ENCODE measurements at places on chromosomes 5 and 9. TPM values are rescaled to one million over a fixed set of nuclear protein-coding genes. Genes with fewer than 3 reads are reported as not detected.

SDHA gene
- total RNA-seq, result 163 TPM

PFN3 gene
- total RNA-seq, result not detected

BARHL1 gene
- total RNA-seq, result not detected

SLC2A6 gene
- 21.7 TPM for total RNA-seq

ZNF879 gene
- not detected for total RNA-seq

DNA sequence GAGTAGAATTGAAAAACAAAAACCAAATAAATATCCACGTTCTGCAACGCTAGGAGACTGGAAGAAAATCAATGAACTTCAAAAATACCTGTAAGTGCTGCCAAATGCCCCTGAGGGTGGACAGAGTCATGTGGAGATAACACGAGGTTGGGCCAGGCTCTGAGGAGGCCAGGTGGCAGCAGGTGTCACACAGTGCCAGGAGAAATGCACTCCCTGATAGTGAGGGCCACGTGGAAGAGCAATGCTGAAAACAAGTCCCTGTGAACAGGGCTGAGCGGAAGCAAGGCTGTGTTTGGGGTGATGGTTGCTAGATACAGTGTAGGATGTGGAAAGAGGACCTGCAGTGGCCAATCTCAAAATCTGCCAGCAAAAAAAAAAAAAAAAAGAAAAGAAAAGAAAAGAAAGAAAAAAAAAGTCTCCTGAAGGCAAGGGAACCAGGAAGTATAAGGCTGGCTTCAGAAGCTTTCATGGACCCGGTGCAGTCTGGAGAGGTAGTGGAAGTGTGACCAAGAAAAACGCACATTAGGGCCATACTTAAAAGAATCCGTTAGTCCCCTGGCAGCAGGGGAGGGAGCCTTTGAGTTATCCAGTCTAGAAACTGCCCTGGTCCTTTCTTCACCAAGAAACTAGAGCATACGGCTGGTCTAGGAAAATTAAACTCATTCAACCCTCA lies 16.8 kb downstream of the C1QTNF3 start:
- no peaks in the 10 kb centered on the region for H3K27me3 ChIP-seq
- H3K36me3 ChIP-seq, result no peaks in the 10 kb centered on the region
- H3K4me3 ChIP-seq, result no peak overlapping the region
- H3K27ac ChIP-seq, result no peak overlapping the region
- DNase-seq, result no peak

DNA sequence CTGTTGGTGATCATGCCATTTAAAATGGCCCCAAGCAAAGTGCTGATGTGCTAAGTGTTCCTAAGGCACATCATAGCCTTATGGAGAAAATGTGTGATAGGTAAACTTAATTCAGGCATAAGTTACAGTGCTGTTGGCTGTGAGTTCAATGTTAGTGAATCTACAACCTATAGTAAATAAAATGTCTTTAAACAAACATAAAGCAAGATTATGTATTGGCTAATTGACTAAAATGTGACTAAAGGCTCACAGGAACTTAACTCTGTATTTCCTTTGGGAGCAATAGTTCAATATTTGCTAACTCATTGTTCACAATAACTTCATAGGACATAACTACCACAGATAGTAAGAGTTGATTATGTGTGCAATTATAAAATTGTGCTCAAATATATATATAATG lies 49.4 kb upstream of the LRRC19 start:
- no peaks in the 10 kb centered on the region for H3K36me3 ChIP-seq
- DNase-seq, result no peak
- peaks cover 4% of the 10 kb centered on the region for H3K4me1 ChIP-seq
- no peaks in the 10 kb centered on the region for H3K27me3 ChIP-seq
- no peak overlapping the region for H3K4me3 ChIP-seq

NTNG2 gene
- total RNA-seq, result 1.7 TPM

PCDHGB5 gene
- 10.3 TPM for total RNA-seq

- peaks cover 41% of the 10 kb centered on the region for H3K4me1 ChIP-seq
- no peaks in the 10 kb centered on the region for H3K36me3 ChIP-seq
Measured at GRCh38 chr9:134378901-134379338, 52.7 kb downstream of the RXRA start.

DNA sequence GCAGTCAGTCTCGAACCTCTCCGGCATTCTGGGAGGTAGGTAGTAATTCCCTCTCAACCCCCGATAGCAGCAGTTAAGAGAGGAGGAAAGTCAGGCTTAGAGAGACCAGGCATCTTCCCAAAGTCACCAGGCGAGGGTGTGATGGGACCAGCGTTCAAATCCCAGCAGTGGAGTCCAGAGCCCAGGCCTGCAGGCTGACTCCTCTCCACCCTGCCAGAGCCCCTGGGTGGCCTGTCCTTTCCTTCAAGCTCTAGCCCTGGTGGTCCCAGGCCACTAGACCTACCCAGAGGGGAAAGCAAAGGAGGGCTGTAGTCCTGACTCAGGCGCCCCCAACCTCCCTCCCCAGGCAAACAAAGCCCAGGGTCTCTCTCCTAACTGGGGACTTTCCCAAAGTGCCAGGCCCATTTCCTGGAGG lies 4.2 kb upstream of the NR5A1 start:
- no peak overlapping the region for H3K4me3 ChIP-seq
- no peak for DNase-seq
- H3K36me3 ChIP-seq, result no peaks in the 10 kb centered on the region
- H3K27ac ChIP-seq, result no peak overlapping the region
- H3K27me3 ChIP-seq, result no peaks in the 10 kb centered on the region

DNA sequence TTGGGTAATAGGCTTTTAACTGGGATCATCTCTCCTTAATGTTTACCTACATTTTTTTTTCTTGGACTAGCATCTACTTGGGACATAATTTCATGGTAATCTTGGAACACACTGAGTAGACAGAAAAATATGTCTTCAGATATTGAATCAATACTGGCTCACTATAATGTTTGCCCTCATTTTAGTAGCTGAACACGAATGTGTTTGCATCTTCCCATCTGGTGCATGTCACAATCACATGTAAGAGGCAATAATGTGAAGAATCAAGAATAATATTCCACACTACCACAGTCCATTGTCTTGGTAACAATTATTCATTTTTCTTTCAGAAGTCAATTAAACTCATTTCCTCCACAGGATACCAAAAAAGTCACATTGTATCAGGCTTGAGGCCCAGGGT lies 382.7 kb upstream of the CDH10 start:
- DNase-seq, result no peak
- no peaks in the 10 kb centered on the region for H3K27me3 ChIP-seq
- no peak overlapping the region for H3K4me3 ChIP-seq
- no peaks in the 10 kb centered on the region for H3K36me3 ChIP-seq

GRCh38 chr9:131577005-131578000 lies 32.0 kb downstream of the PRRT1B start:
- DNase-seq, result no peak
- no peaks in the 10 kb centered on the region for H3K36me3 ChIP-seq
- H3K4me3 ChIP-seq, result no peak overlapping the region
- H3K27ac ChIP-seq, result no peak overlapping the region
- H3K27me3 ChIP-seq, result no peaks in the 10 kb centered on the region

GRCh38 chr9:38361473-38361850 lies 31.0 kb upstream of the ALDH1B1 start:
- H3K4me3 ChIP-seq, result no peak overlapping the region
- H3K4me1 ChIP-seq, result peaks cover 4% of the 10 kb centered on the region
- no peak for DNase-seq
- H3K36me3 ChIP-seq, result no peaks in the 10 kb centered on the region
- no peaks in the 10 kb centered on the region for H3K27me3 ChIP-seq
- no peak overlapping the region for H3K27ac ChIP-seq

GRCh38 chr9:101460965-101461364 lies 25.4 kb upstream of the ALDOB start:
- peaks cover 10% of the 10 kb centered on the region for H3K4me1 ChIP-seq
- no peaks in the 10 kb centered on the region for H3K27me3 ChIP-seq
- H3K27ac ChIP-seq, result no peak overlapping the region
- no peaks in the 10 kb centered on the region for H3K36me3 ChIP-seq
- H3K4me3 ChIP-seq, result no peak overlapping the region

DPYSL3 gene
- 19.5 TPM for total RNA-seq

PCDHA9 gene
- total RNA-seq, result 0.22 TPM

RNF183 gene
- total RNA-seq, result not detected

CCIN gene
- total RNA-seq, result 0.22 TPM

F2R gene
- 16.9 TPM for total RNA-seq

- no peaks in the 10 kb centered on the region for H3K27me3 ChIP-seq
- DNase-seq, result peak; percentile 32
- H3K27ac ChIP-seq, result no peak overlapping the region
- H3K36me3 ChIP-seq, result no peaks in the 10 kb centered on the region
- no peak overlapping the region for H3K4me3 ChIP-seq
- no peaks in the 10 kb centered on the region for H3K4me1 ChIP-seq
Measured at GRCh38 chr9:37329576-37329975, 92.9 kb upstream of the GRHPR start.

DNA sequence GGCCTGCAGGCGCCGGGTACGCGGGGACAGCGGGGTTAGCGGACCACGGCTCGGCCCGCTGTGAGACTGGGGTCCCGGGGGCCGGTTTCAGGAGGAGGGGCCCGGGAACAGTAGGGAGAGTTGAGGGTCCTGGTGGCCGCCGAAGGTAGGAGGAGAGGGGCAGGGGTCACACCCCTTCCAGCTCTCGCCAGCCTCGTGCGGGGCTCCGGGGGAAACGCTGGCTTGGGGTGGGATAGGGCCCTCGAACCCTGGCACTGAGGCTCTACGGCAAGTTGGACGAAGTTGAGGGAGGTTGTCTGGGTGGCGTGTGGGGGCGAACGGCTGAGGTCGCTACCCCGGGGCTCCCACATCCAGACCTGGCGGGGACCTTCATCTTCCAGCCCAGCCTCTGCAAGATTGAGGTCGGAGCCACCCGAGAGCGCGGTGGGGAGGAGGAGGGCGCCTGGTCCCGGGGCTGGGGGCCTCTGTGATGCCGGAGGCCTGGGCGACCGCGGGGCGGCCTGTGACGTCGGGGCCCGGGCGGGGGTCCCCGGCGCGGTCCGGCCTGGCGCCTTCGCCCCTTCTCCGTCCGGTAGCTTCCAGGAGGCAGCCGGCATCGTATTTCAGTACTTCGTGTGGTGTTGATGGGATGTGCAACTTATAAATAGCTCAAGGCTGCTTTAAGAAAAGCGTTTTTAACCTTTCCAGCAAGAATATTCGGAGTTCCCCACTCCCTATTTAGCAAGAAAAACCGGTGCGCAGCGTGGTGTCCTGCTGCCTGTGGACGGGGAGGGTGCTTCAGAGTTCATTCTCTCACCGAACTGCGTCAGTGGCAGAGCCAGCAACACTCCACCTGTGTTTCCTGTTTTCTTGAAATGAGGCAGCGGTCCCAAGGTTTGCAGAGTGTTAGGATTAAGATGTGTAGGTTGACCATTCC lies 902 bp downstream of the HABP4 start:
- no peaks in the 10 kb centered on the region for H3K36me3 ChIP-seq
- DNase-seq, result peak; percentile 48
- peak overlapping the region; percentile 77 for H3K4me3 ChIP-seq
- H3K4me1 ChIP-seq, result peaks cover 18% of the 10 kb centered on the region
- no peak overlapping the region for H3K27ac ChIP-seq
- no peaks in the 10 kb centered on the region for H3K27me3 ChIP-seq

GRCh38 chr5:150562832-150563231 lies 54.9 kb downstream of the NDST1 start:
- no peaks in the 10 kb centered on the region for H3K27me3 ChIP-seq
- peak; percentile 83 for DNase-seq
- H3K36me3 ChIP-seq, result no peaks in the 10 kb centered on the region
- H3K4me1 ChIP-seq, result peaks cover 7% of the 10 kb centered on the region
- H3K4me3 ChIP-seq, result no peak overlapping the region

ACTBL2 gene
- 0.12 TPM for total RNA-seq

ENTPD8 gene
- total RNA-seq, result not detected

DDX46 gene
- 36.8 TPM for total RNA-seq

- H3K36me3 ChIP-seq, result no peaks in the 10 kb centered on the region
- H3K27me3 ChIP-seq, result no peaks in the 10 kb centered on the region
- no peaks in the 10 kb centered on the region for H3K4me1 ChIP-seq
- no peak for DNase-seq
- H3K4me3 ChIP-seq, result no peak overlapping the region
Measured at GRCh38 chr5:59332236-59332973, 561.1 kb downstream of the PDE4D start.

ENG gene
- total RNA-seq, result 1.1 TPM

FOXI1 gene
- total RNA-seq, result not detected

DNA sequence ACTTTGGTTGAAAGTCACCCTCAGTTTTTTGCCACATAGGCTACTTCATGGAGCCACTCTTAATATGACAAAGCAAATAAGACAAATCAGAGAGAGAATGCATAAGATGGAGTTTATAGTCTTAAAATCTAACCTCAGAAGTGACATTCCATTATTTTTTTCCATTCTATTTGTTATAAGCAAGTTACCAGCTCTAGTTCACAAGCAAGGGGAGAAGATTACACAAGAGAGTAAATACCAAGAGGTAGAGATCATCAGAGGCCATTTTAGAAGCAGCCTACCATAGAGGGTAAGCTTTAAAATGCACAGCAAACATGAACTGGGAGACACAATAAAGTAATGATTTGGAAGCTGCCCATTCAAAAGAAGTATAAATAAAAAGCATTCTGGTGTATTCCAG lies 651.3 kb upstream of the MEF2C start:
- H3K27ac ChIP-seq, result no peak overlapping the region
- no peak overlapping the region for H3K4me3 ChIP-seq
- peaks cover 11% of the 10 kb centered on the region for H3K4me1 ChIP-seq
- no peak for DNase-seq

DNA sequence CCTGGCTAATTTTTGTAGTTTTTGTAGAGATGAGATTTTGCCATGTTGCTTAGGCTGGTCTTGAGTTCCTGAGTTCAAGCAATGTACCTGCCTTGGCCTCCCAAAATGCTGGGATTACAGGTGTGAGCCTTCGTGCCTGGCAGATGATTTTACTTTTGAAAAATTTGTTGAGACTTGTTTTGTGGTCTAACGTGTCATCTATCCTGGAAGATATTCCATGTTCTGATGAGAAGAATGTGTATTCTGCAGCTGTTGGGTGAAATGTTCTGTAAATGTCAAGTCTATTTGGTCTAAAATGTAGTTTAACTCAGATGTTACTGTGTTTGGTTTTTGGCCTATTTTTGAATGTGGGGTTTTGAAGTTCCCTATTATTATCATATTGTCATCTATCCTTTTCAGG lies 145.6 kb downstream of the XRCC4 start:
- no peaks in the 10 kb centered on the region for H3K27me3 ChIP-seq
- DNase-seq, result no peak
- H3K36me3 ChIP-seq, result no peaks in the 10 kb centered on the region
- H3K27ac ChIP-seq, result no peak overlapping the region
- no peaks in the 10 kb centered on the region for H3K4me1 ChIP-seq
- H3K4me3 ChIP-seq, result no peak overlapping the region

Data from PC-3 (cell line).